Activated T-cell treated with anti-CD3 and anti-CD28 coated beads for 1 hour (primary cell): ENCODE measurements at places on chromosomes 4 and X.

- DNase-seq = no peak
These were observed 62.1 kb upstream of the S100G start for GRCh38 chrX:16587836-16588235.

DNA sequence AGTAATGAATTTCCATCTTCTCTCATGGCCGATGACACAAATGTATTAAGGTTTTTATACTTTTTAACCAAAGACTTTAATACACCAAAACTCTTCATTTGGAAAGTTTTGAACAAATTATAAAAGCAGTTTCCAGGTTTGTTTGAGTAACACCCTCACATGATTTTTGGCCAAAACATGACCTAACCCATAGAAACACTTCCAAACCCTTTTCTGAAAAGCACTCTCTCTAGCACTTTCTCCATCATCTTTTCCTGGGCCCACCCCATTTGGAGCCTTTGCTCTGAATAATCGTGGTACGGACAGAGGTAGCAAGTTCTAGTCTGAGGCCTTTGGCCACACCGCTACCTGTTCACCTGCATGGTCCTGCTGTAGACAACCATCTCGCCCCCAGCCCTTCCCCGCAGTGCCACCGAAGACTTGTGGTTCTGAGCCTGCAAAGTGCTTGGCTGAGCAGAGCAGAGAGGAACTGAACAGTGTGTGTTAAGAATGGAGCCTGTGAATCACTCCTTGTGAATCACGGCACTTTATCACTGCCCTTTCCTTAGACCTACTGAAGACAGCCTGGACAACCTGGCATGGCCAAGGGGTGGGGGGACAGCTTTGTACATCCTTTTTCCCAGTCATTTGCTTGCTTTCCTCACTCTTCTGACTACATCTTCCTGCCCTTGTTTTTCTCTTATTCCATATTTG is 181.8 kb downstream of the PTTG2 start:
- DNase-seq = no peak

GRCh38 chrX:101415180-101416145 is 7.4 kb downstream of the HNRNPH2 start:
- DNase-seq = no peak

DNA sequence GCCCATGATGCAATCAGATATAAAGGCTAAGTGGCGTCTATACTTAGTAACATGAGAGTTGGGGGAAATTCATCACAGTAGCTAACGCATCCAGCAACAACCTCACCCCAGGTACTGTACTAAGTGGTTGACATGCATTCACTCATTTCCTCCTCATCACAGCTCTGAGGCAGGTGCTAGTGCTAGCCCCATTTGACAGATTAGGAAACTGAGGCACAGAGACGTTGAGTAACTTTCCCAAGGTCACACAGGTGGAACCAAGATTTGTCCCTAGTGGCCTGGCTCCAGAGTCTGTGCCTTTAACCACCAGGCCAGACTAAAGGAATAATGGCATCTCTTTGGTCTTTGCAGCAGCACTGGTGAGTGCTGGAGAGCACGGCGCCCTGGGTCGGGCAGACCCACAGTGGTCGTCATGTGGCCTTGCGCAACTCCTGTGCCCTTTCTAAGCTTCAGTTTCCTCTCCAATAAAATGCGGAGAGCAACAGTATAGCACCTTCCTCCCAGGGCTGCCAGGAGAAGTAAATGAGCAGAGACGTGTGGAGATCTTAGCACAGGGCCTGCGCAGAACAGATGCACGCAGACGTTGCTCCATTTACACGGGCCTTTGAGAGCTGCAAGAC is 186.4 kb downstream of the BCOR start:
- DNase-seq = no peak

DNA sequence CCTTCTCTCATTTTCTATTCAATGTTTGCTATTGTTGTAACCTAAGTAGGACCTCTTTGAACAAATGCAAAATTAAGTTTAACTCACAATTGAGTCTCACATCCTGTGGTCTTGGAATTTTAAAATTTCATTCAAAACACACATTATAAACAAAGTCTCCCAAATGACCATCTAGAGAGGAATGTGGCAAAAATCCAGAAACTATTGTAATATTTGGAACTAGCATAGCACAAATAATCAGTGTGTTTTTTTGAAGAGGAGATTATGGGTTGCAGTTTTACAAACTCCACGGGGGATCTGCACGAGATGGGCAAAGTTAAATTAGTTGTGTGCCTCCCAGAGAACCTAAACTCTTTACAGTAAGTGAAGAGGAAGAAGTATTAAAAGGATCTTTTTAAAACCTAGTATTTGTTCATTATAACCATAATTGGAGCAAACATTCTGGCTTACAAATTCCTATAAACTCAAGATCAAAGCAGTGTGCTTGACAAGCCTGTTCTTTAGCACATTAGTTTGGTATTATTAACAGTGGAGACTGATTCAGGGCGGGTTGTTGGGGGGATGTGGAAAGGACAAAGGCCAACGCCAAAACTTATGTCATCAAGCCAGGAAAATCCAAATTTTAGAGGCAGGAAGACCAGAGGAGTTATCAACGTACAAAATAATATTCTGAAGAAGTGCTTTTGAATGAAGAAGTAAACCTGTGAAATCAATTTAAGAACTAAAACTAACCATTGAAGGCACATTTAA is 22.4 kb upstream of the RBPJ start:
- no peak for DNase-seq

DNA sequence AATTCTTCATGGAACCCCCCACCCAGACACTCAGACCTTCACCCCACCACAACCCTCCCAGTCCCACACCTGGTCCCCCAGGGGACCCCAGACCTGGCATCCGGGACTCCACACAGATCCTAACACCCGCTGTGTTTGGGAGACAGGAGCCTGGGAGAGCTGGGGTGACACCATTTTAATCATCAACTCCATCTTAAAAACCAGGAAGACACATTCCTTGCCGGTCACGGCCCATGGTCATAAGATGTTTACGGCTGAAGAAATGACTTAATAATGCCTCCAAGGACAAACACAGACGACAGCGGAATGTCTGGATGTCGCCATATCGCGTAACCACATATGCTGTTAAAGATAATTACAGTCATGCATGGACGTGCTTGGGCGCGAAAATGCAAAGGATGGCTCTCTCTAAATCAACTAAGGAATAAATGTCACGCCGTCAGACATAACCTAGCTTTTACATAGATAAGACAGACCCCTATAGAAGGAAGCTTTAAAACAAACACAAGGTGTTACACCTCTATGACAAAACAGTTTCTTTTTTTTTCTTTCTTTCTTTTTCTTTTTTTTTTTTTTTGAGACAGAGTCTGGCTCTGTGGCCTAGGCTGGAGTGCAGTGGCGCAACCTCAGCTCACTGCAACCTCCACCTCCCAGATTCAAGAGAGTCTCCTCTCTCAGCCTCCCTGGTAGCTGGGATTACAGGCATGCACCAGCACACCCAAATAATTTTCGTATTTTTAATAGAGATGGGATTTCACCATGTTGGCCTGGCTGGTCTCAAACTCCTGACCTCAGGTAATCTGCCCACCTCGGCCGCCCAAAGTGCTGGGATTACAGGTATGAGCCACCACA is 2.1 kb upstream of the DHRSX start:
- no peak for DNase-seq

DNA sequence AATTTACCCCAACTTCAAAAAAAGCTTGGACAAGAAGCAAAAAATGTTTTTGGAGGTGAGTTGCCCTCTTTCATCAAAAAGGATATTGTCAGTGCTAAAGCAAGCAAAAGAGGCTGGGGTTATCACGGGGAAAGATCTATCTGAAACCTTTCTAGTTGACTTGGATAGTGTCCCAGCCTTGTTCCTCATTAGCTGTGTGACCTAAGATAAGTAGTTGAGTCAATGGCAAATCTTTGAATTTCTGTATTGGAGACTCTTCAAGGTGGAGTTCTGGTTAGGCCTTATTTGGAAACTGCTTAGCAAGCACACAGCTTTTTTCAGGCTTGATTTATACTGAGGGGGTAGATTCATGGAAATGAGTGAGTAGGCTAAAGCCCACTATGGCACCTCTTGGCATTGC is 271.6 kb downstream of the GRIA3 start:
- no peak for DNase-seq

DNA sequence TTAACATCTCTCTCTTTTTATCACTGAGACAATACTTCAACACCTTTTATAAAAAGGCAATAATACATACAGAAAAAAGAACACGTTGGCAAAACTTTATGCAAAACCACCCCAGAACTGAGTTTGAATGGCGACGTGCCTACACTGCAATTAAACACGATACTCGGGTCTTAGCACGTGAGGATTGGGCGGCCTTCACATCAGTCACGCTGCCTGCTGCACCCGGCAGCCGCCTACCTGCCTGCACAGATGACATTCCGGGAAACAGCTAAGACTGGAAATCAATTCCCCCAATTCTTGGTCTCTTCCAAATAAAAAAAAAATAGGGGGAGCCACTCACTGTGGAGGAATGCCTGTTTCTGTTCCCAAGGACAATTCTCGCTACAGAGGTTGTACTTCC is 68.2 kb downstream of the NYX start:
- no peak for DNase-seq

GRCh38 chr4:159126716-159127115 is 23.8 kb downstream of the RAPGEF2 start:
- no peak for DNase-seq

GRCh38 chrX:69614886-69615285 is 1.0 kb upstream of the EDA start:
- DNase-seq = no peak

- DNase-seq = no peak
These were observed 126.0 kb downstream of the TENM3 start for GRCh38 chr4:182369211-182369610.

DNA sequence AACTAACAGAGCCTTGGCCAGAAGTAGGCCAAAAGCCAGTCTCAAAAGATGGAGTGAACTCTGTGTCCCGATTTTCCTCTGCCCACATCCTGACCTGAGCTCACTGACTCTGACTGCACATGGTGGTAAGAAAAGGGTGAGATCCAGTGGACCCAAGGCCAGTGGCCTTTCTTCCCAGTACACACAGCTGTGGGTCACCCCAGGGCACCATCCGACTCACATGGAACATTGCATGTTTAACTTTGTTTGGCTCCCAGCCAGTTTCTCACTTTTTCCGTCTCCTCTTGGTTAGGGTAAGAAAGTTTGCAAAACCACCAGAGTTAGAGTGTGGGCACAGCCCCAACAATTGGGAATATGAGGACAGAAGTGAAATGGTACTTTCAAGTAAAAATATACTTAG is 69.8 kb downstream of the GAB1 start:
- DNase-seq = no peak

DNA sequence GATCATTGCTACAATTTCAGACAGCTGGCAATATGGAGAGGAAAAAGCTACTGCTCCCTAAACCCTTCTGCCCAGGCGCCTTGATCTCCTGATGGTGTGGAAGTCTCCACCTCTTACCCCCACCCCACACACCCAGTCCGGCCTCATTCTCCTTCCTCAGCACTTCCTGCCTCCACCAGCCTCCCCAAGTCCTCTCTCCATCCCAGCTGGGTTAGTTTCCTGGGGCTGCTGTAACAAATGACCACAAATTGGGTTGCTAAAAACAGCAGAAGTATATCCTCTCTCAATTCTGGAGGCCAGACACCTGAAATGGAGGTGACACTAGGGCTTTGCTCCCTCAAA is 1.1 kb upstream of the CCNQ start:
- no peak for DNase-seq

DNA sequence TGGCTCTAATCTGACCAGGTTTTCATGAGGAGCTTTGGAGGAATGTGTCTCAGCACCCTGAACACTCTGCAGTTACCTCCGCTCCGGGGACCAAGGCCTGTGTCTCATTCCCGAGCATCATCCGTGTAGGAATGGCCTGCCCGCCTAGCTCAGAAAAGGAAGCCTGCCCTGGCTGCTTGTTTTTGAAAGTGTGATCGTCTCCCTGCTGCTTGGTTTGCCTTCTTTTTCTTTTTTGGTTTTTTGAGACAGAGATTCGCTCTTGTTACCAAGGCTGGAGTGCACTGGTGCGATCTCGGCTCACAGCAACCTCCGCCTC is 73.3 kb downstream of the CRLF2 start:
- no peak for DNase-seq

DNA sequence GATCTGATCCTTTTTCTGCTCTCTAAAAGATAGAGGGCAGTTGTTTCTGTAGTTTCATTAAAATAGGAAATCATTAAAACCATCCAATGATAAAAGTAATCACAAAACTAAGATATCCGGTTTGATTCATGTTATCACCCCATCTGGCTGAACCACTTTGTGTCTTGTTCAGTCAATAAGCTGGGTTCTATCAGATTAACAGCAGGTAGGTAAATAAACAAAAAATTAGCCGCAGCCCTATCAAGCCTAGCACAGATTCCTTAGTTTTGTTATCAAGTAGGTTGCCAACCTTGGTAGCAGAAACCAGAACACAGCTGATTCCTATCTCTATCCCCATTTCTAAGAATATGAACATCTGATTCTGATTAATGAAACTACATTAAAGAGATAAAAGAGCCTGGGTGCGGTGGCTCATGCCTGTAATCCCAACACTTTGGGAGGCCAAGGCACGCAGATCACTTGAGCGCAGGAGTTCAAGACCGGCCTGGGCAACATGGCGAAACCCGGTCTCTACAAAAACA is 118.6 kb upstream of the PLAC1 start:
- no peak for DNase-seq

DNA sequence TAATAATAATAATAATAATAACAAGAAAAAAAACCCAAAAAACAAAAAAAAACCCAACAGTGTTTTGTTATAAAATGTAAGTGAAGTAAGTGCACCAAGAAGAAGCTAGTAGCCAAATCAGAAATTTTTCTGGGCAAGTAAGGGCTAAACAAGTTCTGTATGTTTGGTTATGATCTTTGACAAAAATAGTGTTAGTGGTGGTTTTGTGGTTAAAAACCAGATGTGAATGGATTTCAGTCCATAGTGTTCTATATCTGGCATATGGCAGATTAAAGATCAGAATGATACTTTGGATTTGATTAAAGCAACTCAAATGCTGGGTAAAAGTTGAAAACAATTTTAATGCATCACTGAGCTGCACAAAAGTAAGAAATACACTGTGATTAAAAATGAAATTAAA is 116.5 kb upstream of the NDST4 start:
- DNase-seq = no peak

DNA sequence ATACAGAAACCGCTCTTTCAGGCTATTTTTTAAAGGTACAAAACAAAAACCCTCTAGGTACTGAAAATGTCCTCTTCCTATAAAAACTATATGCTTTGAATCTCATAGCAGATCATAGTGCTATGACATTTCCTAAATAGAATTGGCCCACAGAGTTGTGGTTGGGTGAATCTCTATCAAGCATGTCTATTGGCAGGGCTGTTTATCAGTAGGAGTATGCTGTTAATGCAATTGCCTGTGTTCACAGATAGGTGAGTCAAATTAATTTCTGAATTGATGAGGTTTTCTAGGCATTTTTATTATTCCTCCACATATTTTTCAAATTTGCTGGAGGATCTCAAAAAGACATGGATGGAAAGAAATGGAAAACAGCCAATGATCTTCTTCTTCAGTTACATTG is 73.9 kb downstream of the QRFPR start:
- DNase-seq = no peak

DNA sequence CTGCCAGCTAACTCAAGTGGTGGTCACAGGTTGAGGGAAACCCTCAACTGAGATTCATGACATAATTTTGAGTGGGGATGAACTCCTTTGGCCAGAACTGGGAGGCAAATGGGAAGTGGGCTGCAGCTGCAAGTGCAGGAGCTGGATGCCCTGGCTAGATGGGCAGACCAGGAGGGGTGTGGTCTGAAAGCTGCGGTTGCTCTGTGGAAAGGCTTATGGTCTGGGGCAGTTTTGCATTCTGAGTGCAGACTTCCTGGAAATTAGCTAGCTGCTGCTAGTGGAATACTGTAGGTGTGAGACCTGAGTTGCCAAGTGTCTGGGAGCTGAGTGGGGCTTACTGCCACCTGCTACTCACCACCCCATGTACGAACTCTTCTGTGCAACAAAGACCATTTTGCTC is 52.1 kb upstream of the NAP1L2 start:
- no peak for DNase-seq

GRCh38 chr4:7813674-7814073 is 126.0 kb downstream of the AFAP1 start:
- no peak for DNase-seq
